ENCODE measurements at places on chromosomes 12 and 14.

- DNase-seq: peak; percentile 21
These were observed 401.4 kb downstream of the RPL10L start for GRCh38 chr14:46250113-46250703.

GRCh38 chr12:120132863-120133385 lies 16.4 kb upstream of the RAB35 start:
- no peak for DNase-seq

DNA sequence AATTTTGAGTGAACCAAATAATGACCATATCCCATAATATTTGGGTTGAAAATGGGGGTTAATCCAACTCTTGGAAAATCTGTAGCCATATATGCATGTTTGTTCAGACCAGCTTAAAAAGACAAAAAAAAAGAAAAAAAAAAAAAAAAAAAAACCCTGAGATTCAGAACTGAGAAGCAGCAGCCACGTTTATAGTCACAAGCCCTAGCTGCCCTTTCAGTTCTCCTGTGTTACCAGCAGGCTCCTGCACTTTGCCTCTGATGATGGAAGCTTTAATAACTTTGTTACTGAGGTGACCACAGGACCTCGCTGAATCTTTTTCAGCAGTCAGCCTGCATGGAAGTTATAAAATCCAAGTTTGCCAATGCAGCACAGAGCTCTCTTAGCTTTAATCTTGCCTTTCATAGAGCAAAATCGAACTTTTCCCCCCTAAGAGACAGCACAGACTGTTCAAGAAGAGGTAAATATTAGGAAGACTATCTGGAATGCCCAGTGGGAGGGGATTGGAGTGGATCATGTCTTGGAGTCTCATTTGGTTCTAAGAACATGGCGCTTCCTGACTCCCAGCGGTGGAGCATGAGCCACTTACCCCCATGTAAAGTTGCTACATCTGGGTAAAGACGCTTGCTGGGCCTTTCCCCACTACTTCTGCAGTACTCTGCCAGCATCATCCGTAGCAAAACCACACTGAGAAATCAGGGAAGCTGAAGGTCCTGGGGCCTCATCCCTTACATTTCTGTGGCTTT lies 20.6 kb downstream of the GNG2 start:
- DNase-seq: no peak

DNA sequence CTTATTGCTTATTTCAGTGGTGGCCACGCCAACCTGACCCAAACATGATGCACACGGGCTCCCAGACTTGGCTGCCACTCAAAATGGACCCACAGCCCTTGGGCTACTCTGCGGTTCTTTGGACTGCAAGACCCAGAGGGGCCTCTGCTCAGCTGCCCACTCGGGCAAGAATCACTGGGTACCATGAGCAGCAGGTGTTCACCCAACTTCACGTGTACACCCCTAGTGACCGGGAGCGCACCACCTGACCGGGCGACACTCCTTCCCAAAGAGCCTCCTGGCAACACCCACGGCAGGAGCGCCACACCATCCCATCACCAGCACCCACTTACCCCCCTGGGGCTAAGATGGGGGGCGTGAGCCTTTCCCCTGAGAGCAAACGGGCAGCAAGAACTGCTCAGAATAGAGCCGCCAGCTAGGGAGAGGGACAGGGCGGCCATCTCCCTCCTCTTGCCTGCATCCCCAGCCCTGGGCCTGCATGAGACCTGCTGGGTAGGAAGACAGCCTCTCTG lies 32.0 kb downstream of the CCNK start:
- DNase-seq: no peak

DNA sequence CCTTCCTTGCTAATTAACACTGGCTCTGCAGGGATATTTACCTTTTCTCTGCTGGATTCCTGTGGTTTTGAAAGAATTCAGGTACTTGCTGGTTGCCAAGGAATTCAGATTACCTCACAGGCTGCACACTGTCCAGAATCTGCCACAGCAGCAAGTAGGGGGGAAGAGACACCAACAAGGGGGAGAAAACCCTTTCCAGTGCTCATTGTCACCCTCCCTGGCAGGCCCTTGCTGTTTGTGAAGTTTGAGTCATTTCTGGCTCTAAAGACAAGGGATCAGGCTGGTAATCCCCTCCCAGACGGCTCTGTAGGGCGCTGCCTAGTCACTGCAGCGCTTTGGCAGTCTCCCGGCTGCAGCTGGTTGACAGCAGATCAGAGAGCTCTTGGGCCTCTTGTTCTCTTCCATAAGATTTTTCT lies 50.8 kb downstream of the TTLL5 start:
- DNase-seq: no peak

DNA sequence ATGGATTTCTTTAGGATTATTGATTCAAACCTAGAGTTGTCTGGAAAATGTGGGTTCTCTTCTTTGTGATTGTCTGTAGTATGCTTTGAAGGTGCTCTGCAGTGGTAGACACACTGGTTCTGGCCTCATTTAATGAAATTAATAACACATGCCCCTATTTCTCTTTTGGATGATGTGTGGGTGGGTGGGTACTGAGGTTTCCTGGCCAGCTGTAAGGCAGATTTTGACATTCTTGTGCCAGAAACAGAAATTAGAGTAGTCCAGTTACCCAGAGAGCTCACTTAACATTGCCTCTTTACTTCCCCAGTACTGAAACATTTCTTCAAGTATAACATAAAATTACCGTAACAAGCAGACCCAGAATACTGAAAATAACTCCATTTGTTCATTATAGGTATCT lies 14.4 kb downstream of the TSFM start:
- no peak for DNase-seq

All from foreskin melanocyte (primary cell).